Sigmoid colon (tissue), 7 donors: ENCODE measurements at places on chromosomes 13 and 19. TPM values are rescaled to one million over a fixed set of nuclear protein-coding genes. Genes with fewer than 3 reads are reported as not detected.
A peak's percentile ranks its signal among the peaks of the same experiment; 100 is the strongest.

DNA sequence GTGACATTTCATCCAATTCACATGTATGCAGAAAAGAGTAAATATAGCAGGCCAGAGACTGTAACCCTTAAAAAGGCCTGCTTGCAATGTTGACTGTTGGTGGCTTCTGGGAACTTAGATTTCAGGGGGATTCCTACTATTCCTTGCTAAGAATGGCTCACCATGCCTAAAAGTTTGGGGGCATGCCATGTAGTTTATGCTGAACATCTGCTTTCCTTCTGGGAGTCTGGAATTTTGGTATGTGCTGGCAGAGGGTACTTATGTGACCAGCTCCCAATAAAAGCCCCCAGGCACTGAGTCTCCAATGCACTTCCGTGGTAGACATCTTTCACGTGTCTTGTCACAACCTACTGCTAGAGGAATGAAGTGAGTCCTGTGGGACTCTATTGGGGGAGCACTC, 88.4 kb upstream of the PCDH8 start:
- DNase-seq, result no peak

- no peak for DNase-seq
These were observed 471.5 kb downstream of the GPC6 start for GRCh38 chr13:93698016-93698613.

DNA sequence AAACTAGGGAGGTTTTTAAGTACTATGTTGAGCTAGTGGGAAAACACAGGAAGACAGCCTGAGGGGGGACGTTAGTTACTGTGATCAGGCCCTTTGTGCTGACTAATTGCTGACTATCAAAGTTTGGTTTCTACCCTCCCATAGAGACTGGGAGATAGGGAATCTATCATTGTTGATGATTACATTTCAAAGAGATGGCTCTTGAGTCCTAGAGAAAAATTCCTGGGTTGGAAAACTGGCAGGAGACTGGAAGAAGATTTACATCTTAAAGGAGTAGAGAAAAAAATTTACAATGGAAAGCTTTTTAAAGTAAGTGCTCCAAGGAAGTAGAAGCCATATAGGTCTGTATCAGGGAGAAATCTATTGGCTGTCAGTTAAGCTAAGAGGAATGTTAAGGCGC, 522.0 kb upstream of the KLHL1 start:
- no peak for DNase-seq

- peak; percentile 71 for DNase-seq
These were observed at the start of gene ADAMTS10 for GRCh38 chr19:8610041-8610935. TSS of gene ADAMTS10 (minus strand) at chr19:8610715. CDS start at chr19:8605710, 5,005 bp downstream.

LAIR1 gene
- polyA plus RNA-seq, result 6.6 TPM

THAP8 gene
- 6.5 TPM for polyA plus RNA-seq

TTYH1 gene
- 0.23 TPM for polyA plus RNA-seq

RHPN2 gene
- 28.8 TPM for polyA plus RNA-seq
